Left colon (tissue), 2 donors: ENCODE measurements at places on chromosomes 2 and 18.

DNA sequence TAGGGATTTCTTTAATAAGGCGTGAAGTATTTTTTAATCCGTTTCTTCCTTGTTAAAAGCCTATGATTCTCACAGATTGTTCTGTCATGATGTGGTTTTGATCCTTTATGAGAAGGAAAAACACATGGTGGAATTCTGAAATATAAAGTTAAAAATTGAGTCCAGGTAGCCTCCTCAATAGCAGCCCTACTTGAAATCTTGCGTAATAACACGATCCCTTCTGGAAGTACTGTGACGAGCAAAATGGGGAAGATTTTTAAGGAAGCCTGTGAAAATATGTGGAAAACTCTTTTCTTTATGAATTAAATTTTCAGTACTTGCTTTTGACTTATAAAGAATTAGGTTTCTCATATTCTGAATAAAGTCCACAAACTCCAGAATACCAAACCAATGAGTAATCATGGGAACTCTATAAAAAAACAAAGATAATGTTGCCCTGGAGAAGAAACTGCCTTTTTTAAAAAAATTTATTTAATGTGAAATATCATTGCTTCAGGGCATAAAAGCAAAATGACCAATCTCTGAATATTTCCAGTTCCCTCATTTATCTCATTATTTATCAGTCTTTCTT, 476.4 kb upstream of the ZEB2 start:
- DNase-seq: no peak

DNA sequence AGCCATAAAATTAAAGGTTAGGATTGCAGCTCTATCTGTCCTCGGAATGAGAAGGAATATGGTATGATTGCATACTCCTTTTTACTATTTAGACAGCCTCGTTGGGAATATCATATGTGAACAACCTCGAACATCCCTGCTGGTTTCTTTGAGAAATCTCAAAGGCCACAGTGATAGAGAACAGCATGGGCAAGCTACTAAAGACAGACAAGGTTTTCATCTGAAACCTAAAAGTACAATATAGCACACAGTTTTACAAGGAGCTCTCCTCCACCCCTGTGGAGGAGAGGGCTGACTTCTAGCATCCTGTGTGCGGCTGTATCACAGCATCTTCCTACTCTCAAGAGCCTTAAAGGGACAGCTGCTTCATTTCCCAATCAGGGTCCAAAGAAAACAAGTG, 104.3 kb downstream of the VWC2L start:
- no peak for DNase-seq

GRCh38 chr2:120251880-120252224, 800 bp upstream of the RALB start:
- no peak for DNase-seq

GRCh38 chr2:184203661-184204060, 394.7 kb upstream of the ZNF804A start:
- no peak for DNase-seq

DNA sequence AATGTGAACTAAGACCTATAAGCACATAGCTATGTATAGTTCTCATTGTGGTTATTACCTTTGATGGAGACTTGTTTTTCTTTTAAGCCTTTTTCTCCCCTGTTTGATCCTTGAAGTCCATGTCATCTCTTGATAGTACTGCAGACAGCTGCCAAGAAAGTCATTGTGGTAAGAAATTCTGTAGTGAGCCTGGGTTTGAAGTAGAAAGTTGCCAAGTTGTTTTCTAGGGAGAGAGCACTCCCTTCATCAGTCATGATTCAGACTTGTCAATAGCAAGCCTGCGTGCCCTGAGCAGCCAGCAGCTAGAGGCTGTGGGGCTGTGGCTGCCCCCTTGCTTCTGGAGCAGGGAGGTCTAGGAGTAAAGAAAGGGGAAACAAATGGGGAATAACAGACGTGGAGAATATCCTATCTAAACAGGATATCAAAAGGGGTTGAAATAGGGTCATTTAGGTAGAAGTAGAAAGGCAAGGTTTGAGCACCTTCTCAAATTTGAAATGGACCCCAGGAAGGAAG, 8.4 kb downstream of the SP5 start:
- no peak for DNase-seq

GRCh38 chr2:109473616-109474318, 140.0 kb downstream of the SEPTIN10 start:
- DNase-seq: peak; percentile 41

DNA sequence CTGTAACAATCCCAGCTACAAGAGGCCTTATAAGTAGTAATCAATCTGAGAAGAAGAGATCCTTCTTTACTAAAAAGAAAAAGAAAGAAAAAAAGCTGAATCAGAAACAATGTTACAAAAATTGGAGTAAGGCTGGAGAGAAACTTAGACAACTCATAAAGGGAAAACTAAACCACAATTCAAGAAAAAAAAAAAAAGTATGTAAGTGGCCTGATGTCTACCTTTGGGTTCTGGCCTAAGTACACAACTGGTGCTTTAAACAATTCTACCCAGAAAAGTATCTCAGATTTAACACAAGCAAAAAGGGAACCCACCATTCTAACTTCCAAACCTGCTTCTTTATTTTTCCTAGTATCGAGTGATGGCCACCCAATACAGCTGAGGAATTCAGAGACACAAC, 45.3 kb downstream of the ZNF521 start:
- DNase-seq: no peak

GRCh38 chr18:48163738-48164115, 233.3 kb upstream of the SMAD2 start:
- no peak for DNase-seq

DNA sequence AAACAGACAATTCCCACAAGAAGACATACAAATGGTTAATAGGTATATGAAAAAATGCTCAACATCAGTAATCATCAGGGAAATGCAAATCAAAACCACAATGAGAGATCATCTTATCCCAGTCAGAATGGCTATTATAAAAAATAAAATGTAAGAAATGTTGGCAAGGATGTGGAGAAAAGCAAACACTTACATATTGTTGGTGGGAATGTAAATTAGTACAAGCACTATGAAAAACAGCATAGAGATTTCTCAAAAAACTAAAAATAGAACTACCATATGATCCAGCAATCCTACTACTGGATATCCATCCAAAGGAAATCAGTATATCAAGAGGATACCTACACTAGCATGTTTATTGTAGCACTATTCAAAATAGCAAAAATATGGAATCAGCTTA, 186.6 kb downstream of the NOL4 start:
- no peak for DNase-seq
